ENCODE measurements at places on chromosomes 2 and 18.

DNA sequence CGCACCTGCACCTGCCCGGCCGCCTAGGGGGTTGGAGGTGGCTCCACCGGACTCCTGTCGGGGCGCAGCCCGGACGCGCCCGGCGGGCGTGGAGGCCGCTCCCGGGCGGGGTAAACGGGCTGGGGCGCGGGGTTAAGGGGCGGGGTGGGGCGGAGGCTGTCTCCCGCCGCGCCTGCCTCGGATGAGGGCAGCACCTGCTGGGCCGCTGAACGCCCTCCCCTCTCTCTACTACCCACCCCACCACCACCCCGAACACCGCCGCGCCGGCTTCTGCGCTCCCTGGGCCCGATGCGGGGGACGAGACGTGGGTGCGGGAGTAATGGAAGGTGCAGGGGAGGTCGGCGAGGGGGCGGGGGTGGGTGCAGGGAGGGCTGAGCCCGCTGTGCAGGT lies 224.8 kb upstream of the ID2 start:
- DNase-seq: no peak

DNA sequence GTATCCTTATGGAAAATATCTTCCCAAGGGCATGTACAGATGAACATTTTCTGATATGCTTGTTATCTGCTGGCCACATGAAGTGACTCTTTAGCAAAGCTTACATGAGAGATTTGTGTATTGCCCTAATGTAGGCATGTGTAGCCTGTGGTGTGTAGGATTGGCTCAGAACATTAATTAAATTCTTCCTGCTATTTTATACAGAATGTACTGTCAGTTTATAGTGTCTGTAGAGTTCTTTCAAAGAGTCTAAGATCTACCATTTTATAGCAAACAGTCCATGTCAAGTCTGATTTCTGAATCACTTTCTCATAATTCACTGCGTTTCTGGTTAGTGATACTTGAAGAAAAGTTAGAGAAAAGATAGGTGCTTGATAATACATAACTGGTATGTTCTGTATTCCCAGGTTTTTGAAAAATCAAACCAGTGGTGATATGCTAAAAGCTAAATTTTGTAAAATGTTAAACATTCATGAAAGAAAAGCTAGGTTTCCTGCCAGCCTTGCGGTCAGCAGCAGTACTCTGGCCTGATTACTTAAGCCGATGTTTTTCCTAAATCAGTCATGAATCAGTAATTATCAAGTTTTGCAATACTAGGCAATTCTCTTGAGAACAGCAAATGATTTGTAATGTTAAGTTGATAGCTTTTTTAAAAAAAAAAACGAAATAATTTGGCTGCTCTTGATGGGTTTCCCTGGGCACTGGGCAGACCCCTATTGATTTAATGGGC lies 30.9 kb upstream of the EFEMP1 start:
- DNase-seq: no peak

- no peak for DNase-seq
These were observed 86.6 kb upstream of the NOSTRIN start for GRCh38 chr2:168715849-168716248.

- no peak for DNase-seq
These were observed 59.9 kb downstream of the UBR3 start for GRCh38 chr2:169887120-169887519.
